ENCODE measurements at places on chromosomes 2 and 18. TPM values are rescaled to one million over a fixed set of nuclear protein-coding genes. Genes with fewer than 3 reads are reported as not detected.
A peak's percentile ranks its signal among the peaks of the same experiment; 100 is the strongest.

The BOK gene
- 0.64 TPM for total RNA-seq

GRCh38 chr2:63578767-63579166 is 9.5 kb downstream of the WDPCP start:
- DNase-seq = no peak

DNA sequence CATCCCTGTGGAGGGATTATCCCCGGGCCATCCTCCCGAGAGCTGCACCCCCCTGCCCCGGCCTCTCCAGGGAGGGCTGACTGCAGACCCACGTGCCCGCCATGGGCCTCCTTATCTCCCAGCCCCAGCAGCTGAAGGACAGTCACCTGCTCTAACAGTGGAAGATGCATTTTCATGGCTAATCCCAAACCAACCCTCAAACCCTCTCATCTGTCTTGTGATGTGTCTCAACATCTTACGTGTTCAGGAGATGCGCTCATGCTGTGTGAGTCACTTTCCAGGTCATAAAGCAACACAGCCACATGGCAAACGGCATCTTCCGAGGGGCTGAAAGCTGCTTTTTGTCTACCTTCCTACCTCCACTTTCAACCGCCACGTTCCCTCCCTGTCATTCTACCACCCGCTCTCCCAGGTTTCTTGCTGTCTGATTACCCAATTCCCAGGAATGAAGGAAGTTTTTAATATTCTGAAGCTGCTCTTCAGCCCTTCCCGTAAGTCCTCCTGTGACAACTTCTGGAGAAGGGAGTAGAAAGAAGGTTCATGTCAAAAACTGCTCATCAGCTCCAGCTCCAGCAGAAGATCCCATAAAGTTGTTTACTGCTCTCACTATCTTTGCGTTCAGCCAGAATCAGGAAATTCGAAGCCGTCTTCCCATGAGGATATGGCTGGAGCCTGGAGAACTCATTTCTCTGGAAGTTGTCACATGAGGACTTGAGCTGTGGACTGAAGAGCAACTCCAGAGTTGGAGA is 54.5 kb downstream of the MBP start:
- no peak for DNase-seq

The REG3G gene
- total RNA-seq = not detected

The FOXD4L1 gene
- 0.14 TPM for total RNA-seq

GRCh38 chr2:239035361-239035814 is 187.5 kb downstream of the TWIST2 start:
- DNase-seq = peak; percentile 81

DNA sequence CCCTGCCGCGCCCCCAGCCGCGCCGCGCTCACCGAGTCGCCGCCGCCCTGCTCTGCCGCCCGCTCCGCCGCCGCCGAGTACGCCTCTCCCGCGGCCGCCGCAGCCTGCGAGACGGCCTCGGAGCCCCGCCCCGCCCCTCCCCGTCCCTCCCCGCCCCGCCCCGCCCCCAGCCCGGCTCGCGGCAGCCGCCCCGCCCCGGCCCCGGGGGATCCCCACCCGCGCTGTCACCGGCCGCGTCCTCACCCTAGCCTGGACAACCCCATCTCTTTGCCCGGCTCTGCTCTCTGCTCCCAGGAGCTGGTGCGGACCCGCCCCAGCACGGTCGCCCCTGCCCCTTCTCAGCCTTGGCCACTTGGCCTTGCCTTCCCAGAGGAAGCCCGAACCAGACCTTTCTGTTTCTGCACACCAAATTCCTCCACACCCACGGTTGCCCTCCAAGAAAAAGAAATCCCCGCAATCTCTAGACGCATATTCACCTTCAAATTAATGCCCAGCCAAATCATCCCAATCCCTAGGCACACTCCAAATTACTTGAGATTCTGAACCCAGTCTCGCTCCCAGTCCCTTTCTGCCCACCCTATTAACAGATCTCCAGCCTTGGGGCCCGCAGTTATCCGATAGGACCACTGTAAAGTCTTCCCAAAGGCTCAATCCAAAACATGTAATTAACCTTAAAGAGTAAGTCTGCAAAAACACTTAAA is at the start of gene CYRIA:
Gene CYRIA (minus strand): TSS at position 87 of the 701 bp plus-strand sequence. CDS start 77,715 bp downstream, outside the sequence.
- peak; percentile 80 for DNase-seq

The SPDYA gene
- total RNA-seq = 0.93 TPM

The ALK gene
- not detected for total RNA-seq

- DNase-seq = no peak
These were observed 28.7 kb downstream of the ZSWIM2 start for GRCh38 chr2:186820303-186820702.

The CNTNAP5 gene
- total RNA-seq = not detected

The NTSR2 gene
- not detected for total RNA-seq

- no peak for DNase-seq
These were observed 183.5 kb downstream of the PAX3 start for GRCh38 chr2:222115296-222115695.

DNA sequence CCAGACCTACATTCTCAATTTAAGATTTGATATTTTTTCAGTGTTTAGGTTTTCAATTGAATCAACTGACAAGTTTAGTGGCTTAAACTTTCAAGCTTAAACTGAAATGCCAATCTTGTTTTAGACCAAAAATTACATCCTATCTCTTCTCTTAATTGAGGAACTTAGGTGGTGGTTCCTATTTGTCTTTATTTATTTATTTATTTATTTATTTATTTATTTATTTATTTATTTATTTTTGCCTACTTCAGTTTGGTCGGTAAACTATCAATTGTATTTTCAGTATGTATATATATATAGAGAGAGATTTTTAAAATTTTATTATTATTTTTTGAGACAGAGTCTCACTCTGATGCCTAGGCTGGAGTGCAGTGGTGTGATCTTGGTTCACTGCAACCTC is 68.1 kb downstream of the NEDD4L start:
- DNase-seq = no peak

The TAF4B gene
- 24.0 TPM for total RNA-seq

- no peak for DNase-seq
These were observed 496.8 kb upstream of the ZEB2 start for GRCh38 chr2:145016711-145017110.

DNA sequence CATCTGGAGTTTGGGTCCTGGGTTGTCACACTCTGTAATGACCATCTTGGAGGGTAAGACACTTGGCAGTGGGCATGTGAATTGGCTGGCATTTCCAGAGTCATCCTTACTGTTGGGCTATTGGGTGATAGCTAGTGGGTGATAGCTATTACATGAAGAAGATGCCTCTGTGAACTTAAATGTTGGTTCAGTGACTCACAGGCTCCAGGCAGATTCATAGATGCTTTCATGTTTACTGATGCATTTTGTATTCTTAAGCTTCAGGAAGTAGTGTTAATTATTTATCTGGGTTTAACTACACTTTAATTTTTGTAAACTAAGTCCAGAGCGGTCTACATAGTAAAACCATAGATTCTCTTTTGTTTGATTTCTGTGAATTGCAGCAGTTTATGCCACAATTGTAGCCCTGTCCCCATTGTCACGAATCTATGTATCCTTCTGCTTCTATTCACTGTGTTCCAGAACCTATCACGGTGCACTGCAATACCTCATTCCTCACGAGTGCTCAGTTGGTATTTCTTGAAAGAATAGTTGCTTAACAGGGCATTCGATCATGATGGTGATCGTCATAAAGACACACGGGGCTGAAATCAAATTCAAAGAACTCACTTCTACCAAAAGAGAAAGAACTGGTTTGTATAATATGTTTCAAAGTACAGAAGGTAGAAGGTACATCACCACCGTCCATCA is 79.7 kb downstream of the GBX2 start:
- DNase-seq = no peak

GRCh38 chr18:41165625-41166024 is 789.4 kb upstream of the PIK3C3 start:
- no peak for DNase-seq

The TYMS gene
- total RNA-seq = 331 TPM

- DNase-seq = no peak
These were observed 123.8 kb upstream of the PKDCC start for GRCh38 chr2:41924024-41924423.

- DNase-seq = no peak
These were observed 413 bp upstream of the CHMP3 start for GRCh38 chr2:86563650-86564061.

The HOXD12 gene
- total RNA-seq = not detected

The TBR1 gene
- total RNA-seq = not detected

DNA sequence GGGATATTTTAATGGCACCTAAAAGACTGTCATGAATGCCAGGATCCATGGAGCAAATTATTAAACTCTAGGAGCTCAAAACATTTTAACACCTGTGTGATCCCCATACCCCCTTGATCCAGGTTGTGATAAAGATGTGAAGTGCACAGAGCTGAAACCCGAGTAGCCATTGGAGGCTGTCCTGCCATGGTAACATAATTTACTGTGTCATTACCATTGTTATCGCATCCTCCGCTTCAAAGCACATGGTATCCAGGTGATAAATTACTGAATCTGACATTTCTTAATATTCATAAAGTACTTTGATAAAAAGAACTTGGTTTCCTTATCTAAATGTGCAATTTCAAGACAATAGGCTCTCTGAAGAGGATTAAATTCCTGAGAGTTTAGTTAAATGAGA is 109.3 kb downstream of the CHST9 start:
- DNase-seq = no peak

All from activated CD4-positive, alpha-beta T cell treated with anti-CD3 and anti-CD28 coated beads for 36 hours (primary cell).